Keratinocyte (primary cell): ENCODE measurements at places on chromosomes 6 and 20. TPM values are rescaled to one million over a fixed set of nuclear protein-coding genes. Genes with fewer than 3 reads are reported as not detected.

DNA sequence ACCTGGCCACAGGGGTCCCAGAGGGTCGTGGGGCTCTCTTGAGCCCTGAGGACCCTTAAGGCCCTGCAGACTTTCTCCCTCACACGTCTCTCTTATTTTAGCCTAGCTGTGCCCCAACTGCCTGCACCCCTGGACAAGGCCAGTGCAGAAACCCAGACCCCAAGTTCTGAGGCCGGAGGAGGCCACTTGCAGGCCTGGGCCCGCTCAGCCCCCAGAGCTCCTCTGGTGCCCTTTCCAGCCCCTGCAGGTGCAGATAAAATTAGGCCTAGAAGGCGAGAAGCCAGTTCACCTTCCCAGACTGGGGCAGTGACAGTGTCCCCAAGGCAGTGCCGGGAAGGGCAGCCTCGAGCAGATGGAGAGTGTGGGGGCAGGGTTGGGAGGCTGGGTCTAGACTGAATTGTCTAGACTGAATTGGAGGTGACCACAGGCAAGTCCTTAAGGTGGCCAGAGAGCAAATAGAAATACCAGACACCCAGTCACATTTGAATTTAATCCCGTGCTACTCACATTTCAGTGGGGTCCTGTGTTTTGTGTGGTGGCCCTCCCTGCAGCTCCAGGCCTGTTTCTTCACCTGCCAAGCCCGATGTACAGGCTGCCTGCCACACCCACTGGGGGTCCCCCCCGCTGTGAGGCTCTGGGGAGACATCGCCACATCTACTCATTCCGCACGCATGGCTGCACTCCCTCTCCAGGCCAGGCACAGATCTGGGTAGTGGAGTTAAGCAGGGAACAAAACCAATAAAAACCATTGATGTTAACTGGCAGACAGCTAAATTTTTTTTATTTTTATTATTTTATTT lies 8.6 kb upstream of the IP6K3 start:
- no peak for DNase-seq

GRCh38 chr6:95159557-95159956 lies 417.8 kb upstream of the MANEA start:
- DNase-seq, result no peak

TAAR5 gene
- polyA plus RNA-seq, result not detected in 3 replicates

POM121L2 gene
- 0.01 TPM in 1 of 3 replicates, not detected in the others for polyA plus RNA-seq

GPR6 gene
- not detected in 3 replicates for polyA plus RNA-seq

SLC2A10 gene
- not detected in 3 replicates for polyA plus RNA-seq
